ENCODE measurements at places on chromosomes 5 and 9. TPM values are rescaled to one million over a fixed set of nuclear protein-coding genes. Genes with fewer than 3 reads are reported as not detected.

The TMEM232 gene
- 7.6 TPM for total RNA-seq

The MCIDAS gene
- not detected for total RNA-seq

The SLC25A48 gene
- total RNA-seq = not detected

The TNPO1 gene
- 270 TPM for total RNA-seq

The C9orf50 gene
- total RNA-seq = 0.44 TPM

The RNF130 gene
- 21.5 TPM for total RNA-seq

The KIAA1191 gene
- 134 TPM for total RNA-seq

The ANAPC2 gene
- 28.0 TPM for total RNA-seq

The PDLIM4 gene
- total RNA-seq = 43.3 TPM

The IGFBPL1 gene
- total RNA-seq = not detected

The BASP1 gene
- 163 TPM for total RNA-seq

The ZNF483 gene
- 1.8 TPM for total RNA-seq

The PCDHGB6 gene
- total RNA-seq = 5.1 TPM

The SHISAL2B gene
- not detected for total RNA-seq

The MAN1B1 gene
- 113 TPM for total RNA-seq

The TRIM32 gene
- 38.9 TPM for total RNA-seq

The SPATA31A6 gene
- not detected for total RNA-seq

The PCDHGA4 gene
- 8.9 TPM for total RNA-seq
